CD4-positive, alpha-beta T cell treated with Interleukin-15 for 4 hours (primary cell): ENCODE measurements at places on chromosomes 7 and 10.

DNA sequence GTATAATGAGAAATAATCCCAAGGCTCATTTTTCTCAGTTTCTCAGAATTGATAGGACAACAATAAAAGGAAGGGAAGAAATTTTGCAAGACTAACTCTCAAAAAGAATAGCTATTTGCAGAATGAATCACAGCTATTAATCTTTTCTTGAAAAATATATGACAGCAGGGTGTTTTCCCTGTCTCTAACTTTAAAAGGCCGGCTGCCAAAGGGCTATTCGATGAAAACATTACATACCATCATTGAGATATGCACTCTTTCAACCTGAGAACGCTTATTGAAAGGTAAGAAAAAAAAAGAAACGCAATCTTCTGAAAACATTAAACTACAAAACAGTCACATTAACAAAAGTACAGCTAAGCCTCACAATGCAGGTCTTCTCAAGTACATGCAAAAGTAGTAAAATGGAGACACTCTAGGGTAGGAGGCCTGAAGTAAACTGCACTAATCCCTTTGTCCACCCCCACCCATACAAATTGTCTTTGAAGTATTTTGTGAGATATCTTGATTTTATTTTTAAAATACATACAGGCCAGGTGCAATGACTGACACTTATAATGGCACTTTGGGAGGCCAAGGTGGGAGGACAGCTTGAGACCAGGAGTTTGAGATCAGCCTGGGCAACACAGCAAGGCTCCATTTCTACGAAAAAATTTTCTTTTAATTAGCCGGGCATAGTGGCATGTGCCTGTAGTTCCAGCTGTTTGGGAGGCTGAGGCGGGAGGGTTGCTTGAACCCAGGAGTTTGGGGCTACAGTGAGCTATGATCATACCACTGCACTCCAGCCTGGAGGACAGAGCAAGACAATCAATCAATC, 83.0 kb downstream of the PARD3 start:
- DNase-seq, result no peak

DNA sequence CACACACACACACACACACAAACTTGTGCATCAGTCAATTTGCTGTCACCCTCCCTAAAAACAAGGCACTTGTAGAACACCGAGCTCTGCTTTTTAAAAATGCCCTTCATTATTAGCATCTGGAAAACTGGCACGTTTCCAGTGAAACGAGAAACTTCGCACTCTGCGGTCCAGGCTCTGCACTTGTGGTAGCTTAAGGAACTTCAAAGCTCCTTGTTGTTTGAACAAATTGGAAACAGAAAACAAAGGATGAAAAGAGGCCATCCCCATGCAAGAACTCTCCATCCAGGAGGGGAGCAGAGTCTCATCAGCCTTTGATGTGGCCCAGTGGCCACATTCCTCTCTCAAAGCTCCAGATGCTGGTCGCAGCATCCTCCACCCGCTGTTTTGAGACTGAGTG, 105.1 kb downstream of the C10orf90 start:
- DNase-seq, result no peak

GRCh38 chr10:64635906-64636305, 1114.7 kb downstream of the REEP3 start:
- no peak for DNase-seq

DNA sequence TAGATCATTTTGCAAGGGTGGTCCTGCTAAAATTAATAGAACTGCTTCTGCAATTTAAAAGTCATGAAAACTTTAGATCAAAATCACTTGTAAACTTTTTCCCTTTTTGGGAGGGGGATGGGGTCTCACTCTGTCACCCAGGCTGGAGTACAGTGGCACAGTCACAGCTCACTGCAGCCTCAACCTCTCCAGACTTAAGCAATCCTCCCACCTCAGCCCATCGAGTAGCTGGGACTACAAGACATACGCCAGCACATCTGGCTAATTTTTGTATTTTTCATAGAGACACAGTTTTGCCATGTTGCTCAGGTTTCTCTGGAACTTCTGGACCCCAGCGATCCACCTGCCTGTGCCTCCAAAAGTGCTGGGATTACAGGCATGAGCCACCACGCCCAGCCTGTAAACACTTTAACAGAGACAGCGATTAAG, 79.7 kb downstream of the LRRC17 start:
- DNase-seq, result no peak

GRCh38 chr10:93580828-93581227, 14.4 kb downstream of the FFAR4 start:
- no peak for DNase-seq

DNA sequence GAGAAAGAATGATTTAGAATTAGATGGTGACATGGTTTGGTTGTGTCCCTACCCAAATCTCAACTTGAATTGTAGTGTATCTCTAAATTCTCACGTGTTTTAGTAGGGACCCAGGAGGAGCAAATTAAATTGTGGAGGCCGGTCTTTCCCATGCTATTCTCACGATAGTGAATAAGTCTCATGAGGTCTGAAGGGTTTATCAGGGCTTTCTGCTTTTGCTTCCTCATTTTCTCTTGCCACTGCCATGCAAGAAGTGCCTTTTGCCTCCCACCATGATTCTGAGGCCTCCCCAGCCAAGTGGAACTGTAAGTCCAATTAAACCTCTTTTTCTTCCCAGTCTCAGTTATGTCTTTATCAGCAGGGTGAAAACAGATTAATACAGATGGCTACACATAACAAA, 167.4 kb upstream of the SVIL start:
- no peak for DNase-seq
